ENCODE measurements at places on chromosomes 5 and 9.

- no peak for DNase-seq
Measured at GRCh38 chr5:107134931-107135330, 535.8 kb downstream of the EFNA5 start.

GRCh38 chr5:121160591-121160990 lies 691.1 kb upstream of the FTMT start:
- DNase-seq: no peak

GRCh38 chr5:169881702-169882303 lies 98.5 kb downstream of the INSYN2B start:
- DNase-seq: no peak

GRCh38 chr9:113538701-113539430 lies 75.3 kb downstream of the RGS3 start:
- DNase-seq: no peak

DNA sequence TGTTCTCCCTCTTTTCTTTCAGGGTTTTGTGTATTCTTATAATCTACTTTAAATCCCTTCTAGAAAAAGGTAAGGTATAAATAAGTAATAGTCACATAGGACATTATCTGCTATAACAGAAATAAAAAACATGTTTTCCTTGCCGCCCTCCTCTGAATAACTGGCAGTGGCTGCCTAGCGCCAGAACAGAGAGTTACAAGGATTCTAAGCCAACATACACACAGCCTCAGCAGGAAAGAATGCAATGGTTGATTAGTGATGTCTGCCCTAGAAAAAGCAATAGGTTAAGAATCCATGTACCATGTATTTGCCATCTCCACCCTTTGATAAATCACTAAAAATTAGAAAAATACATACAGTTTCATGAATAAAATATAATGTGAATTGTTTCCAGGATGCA lies 4.9 kb downstream of the MED27 start:
- no peak for DNase-seq

DNA sequence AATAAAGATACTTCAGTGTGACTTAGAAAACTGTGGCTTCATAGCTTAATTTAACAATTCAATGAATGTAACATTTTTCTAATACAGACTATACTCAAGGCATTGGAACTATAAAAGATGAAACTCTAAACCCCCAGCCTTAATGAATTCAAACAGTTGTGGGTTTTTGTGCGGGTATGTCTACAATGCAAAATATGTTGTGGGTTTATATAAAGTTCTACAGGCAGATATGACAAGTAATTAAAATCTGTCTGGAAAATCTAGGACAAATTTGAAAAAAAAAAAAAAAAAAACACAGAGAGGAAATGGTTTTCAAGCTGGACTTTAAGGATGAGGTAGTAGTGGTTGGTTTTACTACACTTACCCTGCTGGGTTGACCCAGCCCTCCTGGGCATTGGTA lies 467.5 kb upstream of the TLE4 start:
- no peak for DNase-seq

- no peak for DNase-seq
Measured at GRCh38 chr9:106077731-106078130, 383.4 kb downstream of the TMEM38B start.
